ENCODE measurements at places on chromosomes 5 and 9. TPM values are rescaled to one million over a fixed set of nuclear protein-coding genes. Genes with fewer than 3 reads are reported as not detected.

The TMOD1 gene
- 2.3 TPM for total RNA-seq

The PCDHGA6 gene
- 4.1 TPM for total RNA-seq

- no peak for DNase-seq
Measured at GRCh38 chr5:132050661-132051552, 9.5 kb upstream of the IL3 start.

GRCh38 chr9:35229066-35229778 lies 67.4 kb downstream of the UNC13B start:
- DNase-seq: no peak

- no peak for DNase-seq
Measured at GRCh38 chr5:73596705-73597328, 29.2 kb upstream of the ARHGEF28 start.

- no peak for DNase-seq
Measured at GRCh38 chr9:85178474-85178873, 508.9 kb downstream of the NTRK2 start.

The FYB1 gene
- total RNA-seq: 228 TPM

- DNase-seq: no peak
Measured at GRCh38 chr5:58012102-58012501, 447.8 kb downstream of the PLK2 start.

The GRM6 gene
- not detected for total RNA-seq

- peak; percentile 52 for DNase-seq
Measured at GRCh38 chr5:134491841-134492442, 33.5 kb upstream of the JADE2 start.

DNA sequence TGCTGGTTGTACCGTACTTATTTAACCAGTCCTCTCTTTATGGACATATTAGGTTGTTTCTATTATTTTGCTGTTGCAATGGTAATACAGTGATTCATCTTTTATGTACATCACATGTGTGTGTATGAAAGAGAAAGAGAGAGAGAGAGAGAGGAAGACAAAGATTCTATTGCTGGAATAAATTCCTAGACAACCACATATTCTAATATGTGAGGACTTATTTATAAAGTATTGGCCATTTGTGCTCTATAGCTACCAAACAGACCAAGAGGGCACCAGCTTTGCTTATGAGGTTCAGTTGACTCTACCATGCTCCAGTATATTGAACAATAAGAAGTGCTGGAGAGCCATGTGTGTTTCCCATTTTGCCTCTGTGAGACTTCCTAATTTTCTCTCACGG lies 513.5 kb downstream of the DMAC1 start:
- DNase-seq: no peak

The KCNIP1 gene
- total RNA-seq: 9.0 TPM

The DDX4 gene
- not detected for total RNA-seq

- DNase-seq: no peak
Measured at GRCh38 chr5:7181841-7182240, 214.1 kb upstream of the ADCY2 start.

- DNase-seq: no peak
Measured at GRCh38 chr5:8393240-8393639, 524.3 kb downstream of the MTRR start.

The MSX2 gene
- 0.67 TPM for total RNA-seq

GRCh38 chr9:104503440-104503839 lies 623 bp upstream of the OR13F1 start:
- DNase-seq: no peak

DNA sequence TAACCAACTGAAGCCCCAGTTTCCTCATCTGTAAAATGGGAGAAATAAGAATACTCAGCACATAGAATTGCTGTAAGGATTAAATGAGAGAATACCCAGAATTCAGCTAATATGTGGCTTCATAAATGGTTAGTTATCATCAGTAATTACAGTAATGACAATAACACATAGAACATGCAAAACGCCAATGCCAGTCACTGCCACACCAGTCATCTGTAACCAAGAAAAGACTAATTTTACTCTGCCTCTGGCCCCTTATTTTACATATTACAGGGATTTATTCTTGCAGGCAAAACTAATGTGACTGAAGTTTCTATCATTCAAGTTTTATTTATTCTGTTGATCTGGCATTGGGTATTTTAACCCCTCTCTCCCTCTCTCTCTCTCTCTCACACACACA lies 46.5 kb downstream of the EBF1 start:
- no peak for DNase-seq

DNA sequence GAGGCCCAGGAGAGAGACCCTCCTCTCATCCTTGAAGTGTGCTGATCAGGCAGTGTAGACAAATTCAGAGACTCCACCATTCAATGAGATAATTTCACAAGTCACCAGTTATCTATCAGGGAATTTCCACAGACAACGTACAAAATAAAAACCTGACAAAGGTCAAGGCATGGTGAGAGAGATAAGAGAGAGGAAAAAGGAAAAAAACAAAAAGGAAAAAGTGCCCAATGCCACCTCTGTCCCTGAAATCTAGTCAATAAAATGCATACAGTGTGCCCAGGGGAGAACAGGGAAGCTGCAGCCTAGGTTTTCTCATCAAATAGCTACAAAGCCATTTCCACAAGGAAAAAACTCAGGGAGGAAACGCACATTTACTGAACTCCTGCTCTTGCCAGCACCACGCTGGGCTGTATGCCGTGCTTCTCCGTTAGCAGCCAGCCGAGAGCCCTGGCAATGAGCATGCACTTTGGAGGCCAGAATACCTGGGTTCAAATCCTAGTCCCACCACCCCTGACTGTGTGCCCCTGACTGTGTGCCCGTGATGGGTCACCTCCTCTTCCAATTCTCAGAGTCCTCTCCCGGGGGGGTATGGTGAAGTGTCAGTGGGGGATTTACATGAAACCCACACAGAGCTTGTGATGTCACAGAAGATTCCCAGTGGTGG lies 11.6 kb downstream of the WHRN start:
- no peak for DNase-seq

The SPINK1 gene
- not detected for total RNA-seq

The CDH9 gene
- not detected for total RNA-seq

GRCh38 chr9:127308652-127309434 lies 44.3 kb downstream of the GARNL3 start:
- DNase-seq: no peak

The MVB12B gene
- total RNA-seq: 32.7 TPM

DNA sequence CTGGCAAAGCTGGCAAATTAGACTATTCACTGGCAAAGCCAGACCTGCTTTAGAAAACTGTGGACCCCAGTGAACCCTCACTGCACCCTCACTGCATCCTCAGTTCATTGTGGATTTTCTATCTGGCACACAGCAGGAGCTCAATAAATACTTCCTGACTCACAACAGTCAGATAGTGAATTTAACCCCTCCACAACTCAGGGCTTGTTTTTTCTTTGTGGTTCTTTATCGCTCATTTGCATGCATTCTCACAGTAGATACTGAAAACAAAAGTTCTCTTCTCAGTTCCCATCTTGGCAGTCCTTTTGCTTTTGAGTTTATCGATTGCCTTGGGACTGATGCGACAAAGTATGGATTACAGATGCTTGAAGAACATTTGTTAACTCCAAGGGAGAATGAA lies 99.8 kb downstream of the ACTL7B start:
- no peak for DNase-seq

DNA sequence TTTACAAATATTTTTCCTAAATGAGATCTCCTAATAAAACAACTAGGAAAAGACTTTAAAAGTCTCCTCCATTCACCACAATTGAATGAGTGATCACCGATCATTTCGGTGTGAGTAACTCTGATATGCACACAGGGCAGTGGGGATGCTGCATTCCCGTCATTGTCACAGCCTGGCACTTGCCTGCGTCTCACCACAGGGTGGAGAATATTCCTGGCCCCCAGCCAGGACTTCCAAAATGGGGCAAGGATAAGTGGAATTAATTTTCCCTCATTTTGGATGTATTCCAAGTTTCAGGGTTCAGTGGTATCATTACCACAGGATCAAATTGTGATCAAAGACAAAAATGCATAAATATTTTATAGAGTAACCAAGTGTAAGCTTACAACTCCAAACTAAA lies 107.1 kb downstream of the CTNND2 start:
- no peak for DNase-seq
